ENCODE measurements at places on chromosomes 1 and 21.

DNA sequence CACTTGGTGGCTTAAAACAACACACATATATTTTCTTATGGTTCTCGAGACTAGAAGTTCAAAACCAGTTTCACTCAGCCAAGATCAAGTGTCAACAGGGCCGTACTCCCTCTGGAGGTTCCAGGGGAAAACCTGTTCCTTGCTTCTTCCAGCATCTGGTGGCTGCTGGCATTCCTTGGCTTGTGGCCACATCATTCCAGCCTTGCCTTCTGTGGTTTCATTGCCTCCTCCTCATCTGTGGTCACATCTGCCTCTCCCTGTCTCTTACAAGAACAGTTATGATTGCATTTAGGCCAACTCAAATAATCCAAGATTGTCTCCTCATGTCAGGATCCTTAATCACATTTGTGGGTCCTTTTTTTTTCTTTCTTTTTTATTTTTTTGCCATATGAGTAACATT is 240.7 kb upstream of the HOOK1 start:
- no peak for DNase-seq

GRCh38 chr1:224392411-224393249 is 36.0 kb downstream of the CNIH4 start:
- no peak for DNase-seq

DNA sequence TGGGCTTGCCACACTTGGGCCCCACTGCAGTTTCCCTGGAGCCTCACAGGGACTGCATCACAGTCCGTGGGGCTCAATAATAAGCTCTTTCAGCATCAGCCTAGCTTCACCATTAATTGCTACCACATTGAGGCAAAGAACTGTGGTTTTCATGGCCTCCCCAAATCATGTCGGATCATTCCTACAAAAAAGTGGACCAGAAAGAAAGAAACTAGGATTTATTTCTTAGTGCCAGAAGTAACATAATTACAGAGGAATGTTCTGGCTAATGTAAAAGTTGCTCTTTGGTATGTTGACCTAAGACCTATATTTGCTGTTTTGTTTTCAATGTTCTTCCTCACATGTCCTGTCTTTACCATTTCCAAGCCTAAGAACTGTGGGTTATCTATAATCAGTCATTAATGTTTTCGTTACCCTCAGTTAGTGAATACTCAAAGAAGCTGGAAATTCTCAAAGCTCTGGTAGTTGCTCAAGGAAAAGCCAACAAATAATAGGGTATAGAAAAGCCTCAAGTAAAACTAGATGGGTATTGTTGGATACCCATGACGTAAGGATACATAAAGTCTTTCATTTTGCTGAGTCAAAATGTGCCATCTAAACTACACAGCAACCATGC is 173.9 kb downstream of the LTN1 start:
- DNase-seq, result no peak

- no peak for DNase-seq
These were observed 67.6 kb upstream of the ST6GALNAC5 start for GRCh38 chr1:76799700-76800099.

Measured in HTR-8/SVneo (cell line).